ENCODE measurements at places on chromosomes 4 and X.

- DNase-seq, result no peak
Observed at GRCh38 chr4:37434469-37434868, 189.9 kb downstream of the NWD2 start.

GRCh38 chr4:170001745-170002267 is 24.4 kb downstream of the MFAP3L start:
- no peak for DNase-seq

GRCh38 chr4:143025081-143025704 is 159.5 kb upstream of the USP38 start:
- no peak for DNase-seq

GRCh38 chr4:100898844-100899243 is 381.0 kb upstream of the EMCN start:
- DNase-seq, result no peak

- no peak for DNase-seq
Observed at GRCh38 chr4:2911868-2912267, 51.3 kb downstream of the NOP14 start.

GRCh38 chrX:3589474-3589873 is 124.0 kb downstream of the PRKX start:
- no peak for DNase-seq

DNA sequence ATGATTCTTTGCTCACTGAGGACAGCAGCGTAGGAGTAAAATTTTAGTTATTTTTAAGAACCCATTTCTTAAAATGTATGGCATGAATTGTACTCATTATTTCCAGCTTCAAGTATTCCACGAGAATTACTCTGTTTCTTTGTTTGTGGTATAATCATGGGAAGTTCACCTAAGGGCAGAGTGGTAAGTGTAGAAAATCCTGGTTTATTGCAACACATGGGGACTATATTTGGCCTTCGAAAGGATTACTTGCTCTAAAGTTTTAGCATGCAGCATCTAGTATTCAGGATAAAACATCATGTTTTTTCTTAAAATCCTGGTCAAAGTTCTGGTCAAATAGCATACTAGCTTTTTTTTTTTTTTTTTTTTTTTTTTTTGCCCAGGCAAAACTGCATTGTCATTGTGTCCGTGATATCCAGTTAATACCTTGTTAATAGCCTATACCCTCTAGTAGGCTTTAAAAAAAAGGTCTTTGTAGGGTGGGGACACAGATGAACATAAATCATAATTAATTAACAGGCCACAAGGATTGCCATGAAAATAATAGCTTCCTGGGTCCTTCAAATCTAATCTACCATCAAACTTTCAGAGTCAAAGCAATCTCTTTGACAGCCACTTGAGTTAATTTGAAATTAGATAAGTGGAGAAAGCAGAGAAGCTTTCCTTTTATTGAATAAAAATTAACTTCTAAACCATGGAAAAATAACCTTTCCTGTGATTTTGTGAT is 44.6 kb upstream of the VEGFC start:
- no peak for DNase-seq

DNA sequence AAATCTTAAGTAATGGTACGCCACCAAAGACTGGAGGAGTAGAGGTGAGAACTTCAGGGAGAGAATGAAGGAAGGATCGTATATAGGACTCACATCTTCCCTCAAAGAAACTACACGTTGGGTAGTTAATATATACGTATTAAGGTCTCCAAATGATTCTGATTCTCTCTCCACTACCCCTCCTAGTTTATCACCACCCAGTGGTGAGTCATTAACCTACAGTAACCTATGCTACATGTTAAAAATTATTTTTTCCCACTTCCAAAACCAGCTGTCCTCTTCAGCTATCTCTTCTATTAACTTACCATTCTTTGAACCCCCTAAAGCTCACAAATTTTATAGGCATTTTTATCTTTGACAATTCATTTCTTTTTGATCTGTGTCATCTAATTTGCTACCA is 69.7 kb downstream of the RPS6KA6 start:
- DNase-seq, result no peak

- DNase-seq, result no peak
Observed at GRCh38 chrX:16592194-16592770, 57.7 kb upstream of the S100G start.

DNA sequence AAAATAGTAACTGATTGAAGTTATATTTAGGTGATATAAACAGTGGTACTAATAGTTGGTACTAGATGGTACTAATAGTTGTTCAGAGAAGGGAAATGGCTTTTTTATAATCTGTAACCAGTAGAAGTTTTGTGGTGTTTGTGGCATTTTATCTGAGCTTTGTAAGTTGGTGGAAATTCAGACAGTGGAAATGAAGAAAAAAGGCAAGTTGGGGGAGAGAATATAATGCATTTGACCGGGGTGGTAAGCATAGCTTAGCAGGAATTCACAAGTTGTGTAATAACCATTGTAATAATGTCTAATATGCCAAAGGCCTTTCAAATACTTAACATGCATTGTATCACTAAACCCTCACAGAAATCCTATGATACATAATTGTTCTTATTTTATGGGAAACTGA is 36.3 kb downstream of the DTHD1 start:
- no peak for DNase-seq

GRCh38 chr4:90419124-90419711 is 292.0 kb downstream of the CCSER1 start:
- DNase-seq, result no peak

GRCh38 chr4:8235686-8236085 is 33.9 kb upstream of the HTRA3 start:
- no peak for DNase-seq

DNA sequence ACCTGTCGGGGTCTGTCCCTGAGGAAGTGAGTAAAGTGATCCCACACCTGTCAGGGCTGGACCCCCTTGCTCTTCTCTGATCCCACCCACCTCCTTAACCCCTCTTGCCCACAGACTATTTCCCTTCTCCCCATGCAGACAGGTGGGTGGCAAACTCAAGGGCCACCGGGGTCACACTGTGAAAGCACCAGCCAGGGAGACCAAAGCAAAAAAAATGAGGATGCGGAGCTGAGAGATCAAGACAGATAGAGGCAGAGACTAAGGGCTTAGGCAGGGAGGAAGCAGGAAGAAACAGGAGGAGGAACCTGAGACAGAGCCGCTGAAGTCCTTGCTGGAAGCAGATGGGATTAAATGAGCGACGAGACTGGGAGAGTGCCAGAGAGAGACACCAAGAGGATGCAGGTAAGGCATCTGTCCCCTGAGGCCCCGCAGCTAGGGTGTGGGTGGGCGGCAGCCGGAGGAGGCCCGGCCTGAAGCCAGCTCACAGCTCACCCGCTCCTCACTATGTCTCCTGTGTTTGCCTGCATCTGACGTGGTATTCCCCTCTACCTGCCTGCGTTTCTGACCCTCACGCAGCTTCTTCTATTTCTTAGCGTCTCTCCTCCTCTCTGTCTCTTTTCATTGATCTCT is 7.2 kb downstream of the TIMM17B start:
- DNase-seq, result peak; percentile 26

DNA sequence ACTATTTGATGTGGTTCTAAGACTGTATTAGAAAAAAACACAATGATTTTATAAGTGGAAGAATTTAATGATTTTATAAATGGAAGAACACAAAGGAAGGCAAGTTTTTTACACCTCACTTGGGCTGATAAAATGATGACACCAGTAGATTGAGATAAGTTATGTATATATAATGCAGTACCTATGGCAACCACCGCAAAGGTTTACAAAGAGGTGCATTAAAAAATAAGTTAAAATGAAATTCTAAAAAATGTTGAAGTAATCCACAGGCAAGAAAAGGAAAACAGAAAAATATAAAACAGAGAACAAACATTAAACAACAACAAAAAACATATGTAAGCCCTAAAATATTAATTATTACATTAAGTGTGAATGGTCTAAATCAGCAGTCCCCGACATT is 490.9 kb upstream of the AADAT start:
- DNase-seq, result no peak

GRCh38 chrX:48831136-48831908 is 4.1 kb downstream of the PCSK1N start:
- DNase-seq, result no peak

DNA sequence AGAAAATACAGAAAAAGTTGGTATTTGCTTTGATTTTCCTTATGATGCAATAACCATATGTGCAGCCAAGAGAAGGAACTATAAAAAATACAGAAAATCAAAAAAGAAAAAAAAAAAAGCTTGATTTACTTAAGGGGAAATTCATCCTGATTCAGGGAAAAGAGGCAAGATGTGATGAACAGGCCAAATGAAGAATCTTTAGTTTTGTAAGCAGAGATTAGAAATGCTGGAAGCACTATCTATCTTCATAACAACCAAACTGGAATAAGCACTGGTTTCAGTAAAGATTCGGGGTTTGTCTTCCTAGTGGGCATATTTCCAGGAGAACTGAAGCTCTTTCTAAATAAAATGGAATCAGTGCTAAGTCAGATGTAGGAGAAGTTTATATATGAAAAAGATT is 82.9 kb upstream of the KCNIP4 start:
- DNase-seq, result no peak

- no peak for DNase-seq
Observed at GRCh38 chr4:106753426-106753825, 282.7 kb downstream of the DKK2 start.

GRCh38 chr4:140238351-140239056 is 84.5 kb upstream of the MAML3 start:
- no peak for DNase-seq

DNA sequence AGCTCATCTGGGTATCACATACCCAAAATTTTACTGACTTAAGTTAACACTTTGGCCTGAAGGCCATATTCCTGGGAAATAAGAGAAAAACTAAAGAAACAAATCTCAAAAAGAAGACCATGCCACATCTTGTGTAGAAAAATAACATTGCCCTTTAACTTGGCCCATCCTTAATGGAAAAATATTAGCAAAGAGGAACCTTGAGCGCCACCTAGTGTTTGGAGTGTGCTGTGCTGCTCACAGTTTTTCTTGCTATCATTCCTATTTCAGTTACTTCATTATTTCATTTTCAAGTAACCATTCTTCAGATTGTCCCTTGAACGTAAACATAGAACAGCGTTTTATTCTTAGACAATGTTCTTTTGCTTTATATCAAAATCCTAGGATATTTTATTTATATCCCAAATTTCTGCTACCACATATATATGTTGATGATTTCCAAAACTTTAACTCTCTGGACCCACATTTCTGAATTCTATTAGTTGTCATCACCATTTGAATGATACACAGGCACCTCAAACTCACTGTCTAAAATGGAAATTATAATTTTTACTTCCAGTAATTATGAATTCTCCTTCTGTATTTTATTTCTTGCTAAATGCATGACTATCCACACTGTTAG is 999.0 kb upstream of the ADGRL3 start:
- peak; percentile 8 for DNase-seq

- DNase-seq, result no peak
Observed at GRCh38 chrX:132266583-132267355, 47.5 kb upstream of the RAP2C start.

- DNase-seq, result no peak
Observed at GRCh38 chr4:101823864-101824263, 33.3 kb downstream of the BANK1 start.

DNA sequence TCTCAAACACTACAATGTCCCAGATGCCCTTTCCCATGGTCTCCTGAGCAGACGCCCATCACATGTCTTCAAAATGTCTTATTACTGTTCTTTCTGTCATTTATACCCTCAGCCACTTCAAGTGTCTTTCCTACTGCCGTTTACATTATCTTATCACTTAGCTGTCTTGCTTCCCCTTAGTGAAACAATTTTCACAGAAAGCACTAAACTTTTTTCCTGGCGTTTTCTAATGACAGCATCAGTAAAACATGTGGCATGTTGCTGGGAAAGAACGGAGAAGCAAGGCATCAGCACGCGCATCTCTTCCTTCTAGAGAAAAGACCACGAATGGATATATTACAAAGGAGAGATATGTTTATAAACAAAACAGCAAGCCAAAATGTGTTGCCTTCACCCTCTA is 189.7 kb upstream of the SLIT2 start:
- DNase-seq, result no peak

DNA sequence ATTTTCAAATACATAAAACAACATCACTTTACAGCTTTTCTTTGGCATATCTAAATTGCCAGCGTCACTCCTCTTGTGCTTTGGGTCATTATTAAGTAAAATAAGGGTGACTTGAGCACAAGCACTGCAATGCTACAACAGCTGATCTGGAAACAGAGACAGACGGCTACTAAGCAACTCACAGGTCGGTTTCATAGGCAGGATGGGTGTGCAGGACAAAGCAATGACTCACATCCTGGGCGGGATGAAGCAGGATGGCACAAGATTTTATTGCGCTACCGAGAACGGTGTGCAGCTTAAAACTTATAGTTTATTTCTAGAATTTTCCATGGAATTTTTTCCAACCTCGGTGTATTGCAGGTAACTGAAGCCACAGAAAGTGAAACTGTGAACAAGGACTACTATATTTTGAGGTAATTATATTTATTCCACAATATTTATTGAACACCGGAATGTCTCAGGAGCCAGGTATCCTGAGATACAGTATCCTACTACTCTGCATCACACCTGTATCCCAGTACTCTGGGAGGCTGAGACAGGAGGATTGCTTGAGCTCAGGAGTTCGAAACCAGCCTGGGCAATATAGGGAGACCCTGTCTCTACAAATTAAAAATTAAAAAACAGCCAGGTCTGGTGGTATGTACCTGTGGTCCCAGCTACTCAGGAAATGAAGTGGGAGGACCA is 215.5 kb downstream of the APBB2 start:
- no peak for DNase-seq

GRCh38 chr4:52592287-52592686 is 66.8 kb downstream of the USP46 start:
- DNase-seq, result no peak

DNA sequence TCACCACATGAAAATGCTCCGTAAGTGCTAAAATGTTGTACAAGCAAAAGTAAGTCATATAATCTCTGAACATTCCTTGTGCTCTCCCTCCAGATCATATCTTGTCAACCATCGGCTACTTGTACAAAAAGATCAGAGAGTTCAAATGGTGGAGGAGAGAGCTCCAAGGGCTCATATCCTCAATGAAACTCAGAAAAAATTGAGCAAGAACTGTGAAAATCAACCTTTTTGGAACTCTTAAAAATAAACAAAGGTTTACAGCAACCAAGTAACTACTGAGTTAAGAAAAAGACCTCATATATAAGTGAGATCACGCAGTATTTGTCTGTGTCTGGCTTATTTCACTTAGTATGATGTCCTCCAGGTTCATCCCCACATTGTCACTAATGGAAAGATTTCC is 63.2 kb downstream of the TEX13C start:
- DNase-seq, result no peak

DNA sequence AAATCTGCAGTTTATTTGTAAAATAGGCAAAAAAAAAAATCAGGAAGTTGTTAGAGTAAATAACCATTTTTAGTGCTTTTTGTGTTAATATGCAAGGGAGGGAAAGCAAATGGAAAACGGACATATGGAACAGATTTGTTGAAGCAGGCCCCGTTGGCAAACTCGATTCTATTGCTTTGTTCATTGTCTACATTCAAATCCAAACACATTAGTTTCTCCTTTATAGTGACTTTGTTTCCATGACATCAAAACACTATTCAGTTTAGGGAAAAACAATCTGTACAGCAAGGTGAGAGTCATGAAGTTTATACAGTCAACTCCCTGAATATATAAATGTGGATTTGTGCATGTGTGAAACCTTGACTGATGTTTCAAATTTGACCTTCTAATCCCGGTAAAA is 142.2 kb downstream of the FAM47A start:
- no peak for DNase-seq
